Activated CD4-positive, CD25-positive, alpha-beta regulatory T cell treated with anti-CD3 and anti-CD28 coated beads, Interleukin-2, amount 50 U/mL, for 72 hours (primary cell): ENCODE measurements at places on chromosomes 6 and 20.

GRCh38 chr6:130127195-130127594 lies 95.6 kb downstream of the SAMD3 start:
- DNase-seq: no peak

GRCh38 chr20:1664911-1665310 lies 7.3 kb upstream of the SIRPG start:
- no peak for DNase-seq

DNA sequence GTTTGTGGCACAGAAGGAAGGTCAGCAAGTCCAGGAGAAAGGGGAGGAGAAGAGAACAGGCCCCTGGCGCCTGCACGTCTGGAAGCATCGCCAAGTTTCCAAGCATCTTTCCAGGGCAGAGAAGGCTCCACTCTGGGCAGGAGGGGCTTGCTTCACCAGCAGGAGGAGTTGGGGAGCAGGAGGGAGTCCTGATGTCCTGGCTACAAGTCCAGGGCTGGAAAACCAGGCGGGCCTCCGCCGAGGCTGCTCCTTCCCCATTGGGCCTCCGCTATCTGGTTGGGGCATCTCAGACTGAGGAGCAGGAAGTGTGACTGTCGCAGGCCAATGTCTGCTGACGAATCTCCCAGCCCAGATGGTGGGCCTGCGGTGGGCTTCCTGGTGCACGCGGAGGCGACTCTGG lies 421.9 kb downstream of the PREX1 start:
- no peak for DNase-seq

DNA sequence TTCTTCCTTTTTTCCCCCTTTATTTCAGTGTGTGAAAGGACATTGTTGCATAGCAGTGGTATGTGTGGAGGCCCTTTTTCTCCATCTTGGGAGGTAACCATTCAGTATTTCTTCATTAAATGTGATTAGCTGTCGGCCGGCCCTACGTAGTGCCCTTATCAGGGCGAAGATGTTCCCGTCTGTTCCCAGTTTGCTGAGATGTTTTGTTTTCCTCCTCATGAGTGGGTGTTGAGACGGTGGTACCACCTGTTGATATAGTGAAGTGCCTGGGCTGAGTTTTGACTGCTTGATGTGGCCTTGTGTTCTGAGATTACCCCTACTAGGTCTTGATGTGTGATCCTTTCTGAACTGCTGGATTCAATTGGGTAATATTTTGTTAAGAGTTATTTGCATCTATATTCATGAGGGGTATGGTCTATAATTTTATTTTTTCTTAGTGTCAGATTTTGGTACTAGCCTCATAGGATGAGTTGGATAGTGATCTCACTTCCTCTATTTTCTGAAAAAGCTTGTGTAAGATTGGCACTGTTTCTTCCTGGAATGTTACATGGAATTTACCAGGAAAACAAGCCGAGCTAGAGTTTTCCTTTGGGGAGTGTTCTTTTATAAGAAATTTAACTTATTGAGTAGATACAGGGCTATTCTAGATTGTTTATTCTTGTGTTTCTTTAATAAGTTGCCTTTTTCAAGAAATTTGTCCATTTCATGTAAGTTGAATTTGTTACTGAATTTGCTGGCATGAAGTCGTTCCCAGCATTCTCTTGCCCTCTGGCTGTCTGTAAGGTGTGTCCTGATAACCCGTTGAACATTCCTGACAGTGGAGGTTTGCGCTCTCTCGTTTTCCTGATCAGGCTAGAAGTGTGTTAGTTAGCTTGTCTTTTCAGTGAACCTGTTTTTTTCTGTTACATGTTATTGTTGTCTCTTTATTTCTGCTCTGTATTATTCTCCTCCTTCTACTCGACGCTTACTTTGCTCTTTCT lies 4.3 kb downstream of the MTG2 start:
- no peak for DNase-seq

GRCh38 chr6:118882314-118882905 lies 11.5 kb upstream of the ASF1A start:
- DNase-seq: no peak

GRCh38 chr6:52144196-52145076 lies 41.7 kb upstream of the IL17A start:
- no peak for DNase-seq
